GM23248 (cell line): ENCODE measurements at places on chromosomes 5 and 9.

GRCh38 chr5:120465436-120465961, 1.4 kb downstream of the PRR16 start:
- DNase-seq = peak; percentile 87

DNA sequence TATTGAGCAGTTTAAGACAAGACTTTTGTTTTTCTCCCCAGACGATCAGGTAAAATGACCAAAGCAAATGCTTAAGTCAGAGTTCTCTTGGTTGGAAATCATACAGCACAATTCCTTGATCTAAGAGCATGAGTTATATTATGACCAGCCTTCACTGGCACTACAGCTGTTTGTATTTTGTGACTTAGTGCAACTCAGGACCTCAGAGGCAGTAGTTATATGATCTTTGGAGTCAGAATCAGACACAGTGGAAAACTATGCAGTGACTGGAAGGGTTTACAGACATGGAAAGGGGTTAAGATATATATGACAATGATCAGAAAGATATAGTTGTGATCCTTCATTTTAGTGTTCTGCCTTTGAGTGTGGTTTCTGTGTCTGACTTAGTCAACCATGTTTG, 24.3 kb downstream of the RAD23B start:
- peak; percentile 35 for DNase-seq

GRCh38 chr9:25119041-25119440, 559.2 kb downstream of the TUSC1 start:
- no peak for DNase-seq

- DNase-seq = no peak
Measured at GRCh38 chr5:24816206-24816605, 171.4 kb upstream of the CDH10 start.

DNA sequence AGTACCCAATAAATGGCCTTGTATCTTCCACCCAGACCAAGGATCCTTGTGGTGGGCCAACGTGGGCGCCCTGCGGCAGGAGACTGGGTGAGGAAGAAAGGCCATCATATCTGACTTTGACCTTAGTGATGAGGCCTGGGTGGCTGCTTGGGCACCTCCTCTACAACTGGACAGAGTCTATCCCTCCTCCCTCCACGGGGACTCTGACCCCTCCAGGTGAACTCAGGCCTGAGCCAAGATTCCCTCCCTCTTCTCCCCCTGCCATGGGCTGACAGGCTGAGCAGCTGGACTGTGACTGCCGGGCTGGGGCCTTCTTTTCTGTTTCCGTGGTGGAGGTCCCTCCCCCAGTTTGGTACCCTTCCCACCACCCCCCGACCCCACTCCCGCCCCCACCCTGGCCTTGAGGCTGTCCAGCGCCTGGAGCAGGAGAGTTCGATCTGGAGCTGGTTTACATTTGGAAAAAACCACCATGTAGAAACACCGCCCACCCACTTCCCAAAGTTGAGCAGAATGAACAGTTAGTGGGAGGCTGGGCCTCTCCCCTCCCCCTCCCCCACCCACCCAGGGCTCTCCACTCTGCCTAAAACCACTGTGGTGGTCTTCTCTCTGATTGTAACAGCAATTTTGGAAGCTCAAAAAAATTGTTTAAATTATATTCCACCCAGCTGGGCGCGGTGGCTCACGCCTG, 1.2 kb upstream of the PHYHD1 start:
- DNase-seq = no peak

DNA sequence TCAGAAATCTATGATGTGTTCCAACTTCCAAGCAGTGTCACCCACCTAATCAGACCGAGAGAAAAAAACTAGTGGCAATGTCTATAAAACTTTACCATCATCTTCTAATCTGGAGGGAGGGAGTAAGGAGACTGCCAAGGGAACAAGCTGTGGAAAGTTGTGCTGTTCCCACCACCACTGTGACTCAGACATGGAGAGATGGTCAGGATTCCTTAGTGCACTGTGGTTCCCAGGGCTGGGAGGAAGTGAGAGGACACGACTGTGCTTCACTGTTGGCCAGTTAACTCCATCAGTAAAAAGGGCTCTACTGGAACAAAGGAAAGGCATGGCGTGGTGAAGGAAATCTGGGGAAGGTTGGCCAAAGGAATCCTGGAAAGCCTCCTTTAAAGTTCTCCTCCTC, 18.8 kb downstream of the TICAM2 start:
- peak; percentile 93 for DNase-seq

- peak; percentile 72 for DNase-seq
Measured at GRCh38 chr9:34744295-34745221, 34.6 kb upstream of the CCL21 start.

- no peak for DNase-seq
Measured at GRCh38 chr9:91157883-91158282, 203.8 kb downstream of the AUH start.

- no peak for DNase-seq
Measured at GRCh38 chr9:13991395-13991794, 322.5 kb downstream of the NFIB start.
